Left renal pelvis (tissue), 4 donors: ENCODE measurements at places on chromosomes 7 and 10. TPM values are rescaled to one million over a fixed set of nuclear protein-coding genes. Genes with fewer than 3 reads are reported as not detected.
A peak's percentile ranks its signal among the peaks of the same experiment; 100 is the strongest.

The EMX2 gene
- polyA plus RNA-seq: 187 TPM

The VKORC1L1 gene
- 34.3 TPM for polyA plus RNA-seq

The BAMBI gene
- 48.0 TPM for polyA plus RNA-seq

DNA sequence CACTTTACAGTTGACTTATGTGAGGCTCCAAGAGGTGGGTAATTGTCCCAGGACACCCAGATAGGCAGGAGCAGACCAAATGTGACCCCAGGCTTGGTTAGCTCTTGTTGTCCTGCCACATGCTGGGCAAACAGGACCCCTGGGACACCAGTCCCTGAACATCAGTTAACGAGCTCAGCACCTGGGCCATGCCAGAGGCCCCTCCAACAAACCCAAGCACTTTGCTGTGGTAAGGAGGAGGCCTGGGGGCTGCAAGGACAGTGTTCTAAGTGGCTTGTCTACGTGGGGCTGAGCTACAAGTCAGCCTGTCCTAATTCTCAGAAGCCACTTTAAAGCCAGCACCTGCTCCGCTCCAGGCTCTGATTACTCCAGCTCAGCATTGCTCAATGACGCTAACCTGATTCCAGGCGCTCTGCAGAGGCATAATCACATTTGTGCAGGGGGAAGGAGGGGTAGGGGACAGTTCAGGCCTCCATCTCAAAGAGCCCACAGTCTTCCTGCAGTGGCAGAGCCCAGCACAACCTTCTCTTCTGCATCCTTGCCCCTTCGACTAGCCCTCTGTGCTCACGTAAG, 57.2 kb downstream of the DDC start:
- DNase-seq: no peak

DNA sequence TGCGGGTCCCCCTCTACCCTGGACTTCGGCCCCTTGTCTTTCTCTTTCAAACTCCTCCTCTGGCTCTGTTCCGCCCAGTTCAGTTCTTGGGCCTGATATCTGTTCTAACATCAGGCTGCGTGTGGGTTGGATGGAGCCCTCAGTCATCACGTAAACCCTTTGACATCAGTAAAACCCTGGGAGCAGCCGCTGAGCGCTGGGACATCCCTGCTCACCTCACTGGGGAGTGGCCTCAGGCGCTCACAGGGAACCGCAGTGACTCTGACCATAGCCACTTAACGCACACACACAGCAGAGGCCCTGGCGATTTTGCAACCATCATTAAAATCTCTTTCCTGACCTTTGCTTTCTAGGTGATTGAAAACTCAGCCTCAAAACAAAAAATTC, 113.3 kb downstream of the CYTH3 start:
- no peak for DNase-seq

DNA sequence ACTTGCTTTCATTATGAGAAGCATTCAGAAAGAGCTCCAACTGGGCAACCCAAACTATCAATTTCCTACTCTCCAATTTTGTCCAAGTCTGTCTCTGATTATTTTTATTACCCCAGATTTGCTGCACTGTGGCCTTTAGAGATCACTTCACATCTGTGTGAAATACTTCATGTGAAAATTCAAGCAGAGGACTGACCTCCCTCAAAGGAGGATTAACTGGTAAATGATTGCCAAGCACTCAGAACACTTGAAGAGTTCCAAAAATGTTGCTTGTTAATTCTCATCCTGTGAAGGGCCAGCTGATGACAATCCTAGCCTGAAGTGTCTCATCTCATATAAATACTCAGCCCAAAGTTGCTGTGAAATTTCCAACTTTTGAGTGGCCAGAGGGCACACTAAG, 182.8 kb upstream of the DGKB start:
- no peak for DNase-seq

GRCh38 chr7:31007634-31008033, 43.9 kb downstream of the GHRHR start:
- no peak for DNase-seq

DNA sequence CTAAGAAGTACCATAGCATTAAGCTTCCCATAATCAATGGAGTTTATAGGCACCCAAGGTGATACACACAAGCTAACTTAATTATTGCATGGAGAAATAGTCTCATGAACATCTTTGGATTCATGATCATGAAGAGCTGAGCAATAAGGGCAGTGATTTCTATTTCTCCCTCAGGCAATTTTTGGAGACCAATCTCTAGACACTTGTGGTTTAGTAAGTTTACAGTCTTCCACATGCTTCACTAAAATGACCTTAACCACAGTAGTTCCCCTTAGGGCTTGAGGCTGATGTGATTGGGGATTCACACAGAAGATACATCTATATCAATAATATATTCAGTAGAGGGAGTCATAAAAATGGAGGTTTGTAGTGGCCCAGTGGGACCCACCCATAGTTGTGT, 241.2 kb downstream of the CCDC7 start:
- no peak for DNase-seq

DNA sequence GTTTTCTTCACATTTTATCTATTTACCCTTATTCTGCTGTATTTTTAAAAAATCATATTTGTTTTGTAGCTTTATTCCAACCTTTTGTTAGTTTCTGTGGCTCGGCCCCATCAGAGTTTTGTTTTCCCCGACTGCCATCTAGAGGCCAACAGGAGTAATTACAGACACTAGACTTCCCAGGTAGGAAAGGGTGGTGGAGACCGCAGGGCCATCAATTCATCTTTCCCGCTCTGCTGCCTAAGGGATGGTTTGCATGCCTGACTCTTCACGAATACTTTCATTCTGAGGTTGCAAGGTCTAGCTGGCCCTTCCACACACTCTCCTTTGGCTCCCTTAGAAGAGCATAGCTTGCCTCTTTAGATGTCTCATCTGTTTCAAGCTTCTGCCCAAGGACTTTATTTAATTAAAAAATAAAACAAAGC, 38.3 kb downstream of the LYZL2 start:
- no peak for DNase-seq

DNA sequence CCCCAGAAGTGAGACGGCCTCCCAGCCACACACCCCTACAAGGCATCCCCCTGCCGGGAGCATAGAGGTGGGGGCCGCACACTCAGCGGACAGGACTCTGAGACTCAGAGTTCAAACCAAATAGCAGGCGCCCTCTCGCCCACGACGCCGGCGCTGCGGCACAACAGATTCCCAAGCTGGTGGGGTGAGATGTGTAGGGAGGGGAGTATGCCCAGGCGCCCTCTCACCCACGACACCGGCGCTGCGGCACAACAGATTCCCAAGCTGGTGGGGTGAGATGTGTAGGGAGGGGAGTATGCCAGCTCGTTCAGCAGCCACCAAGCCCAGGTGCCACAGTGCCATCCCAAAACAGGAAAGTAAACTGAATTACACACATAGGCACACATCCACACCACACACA, 64.7 kb downstream of the TCERG1L start:
- DNase-seq: no peak

DNA sequence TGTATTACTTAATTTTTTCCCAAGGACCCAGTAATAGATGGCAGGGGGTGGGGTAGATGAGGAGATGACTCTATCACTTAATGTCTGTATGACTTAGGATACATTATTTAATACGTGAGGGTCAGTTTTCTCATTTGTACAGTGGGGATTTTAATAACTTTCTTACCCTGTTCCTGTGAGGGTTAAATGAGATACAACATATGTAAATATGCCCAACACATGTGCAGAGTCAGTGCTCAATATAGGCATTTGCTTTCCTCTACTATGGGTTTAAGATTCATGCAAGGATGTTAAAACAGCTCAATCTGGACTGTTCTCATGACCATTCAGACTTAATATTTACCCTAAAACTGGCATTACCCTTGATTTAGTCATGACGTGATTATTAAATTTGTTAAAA, 31.2 kb downstream of the ST7 start:
- DNase-seq: no peak

DNA sequence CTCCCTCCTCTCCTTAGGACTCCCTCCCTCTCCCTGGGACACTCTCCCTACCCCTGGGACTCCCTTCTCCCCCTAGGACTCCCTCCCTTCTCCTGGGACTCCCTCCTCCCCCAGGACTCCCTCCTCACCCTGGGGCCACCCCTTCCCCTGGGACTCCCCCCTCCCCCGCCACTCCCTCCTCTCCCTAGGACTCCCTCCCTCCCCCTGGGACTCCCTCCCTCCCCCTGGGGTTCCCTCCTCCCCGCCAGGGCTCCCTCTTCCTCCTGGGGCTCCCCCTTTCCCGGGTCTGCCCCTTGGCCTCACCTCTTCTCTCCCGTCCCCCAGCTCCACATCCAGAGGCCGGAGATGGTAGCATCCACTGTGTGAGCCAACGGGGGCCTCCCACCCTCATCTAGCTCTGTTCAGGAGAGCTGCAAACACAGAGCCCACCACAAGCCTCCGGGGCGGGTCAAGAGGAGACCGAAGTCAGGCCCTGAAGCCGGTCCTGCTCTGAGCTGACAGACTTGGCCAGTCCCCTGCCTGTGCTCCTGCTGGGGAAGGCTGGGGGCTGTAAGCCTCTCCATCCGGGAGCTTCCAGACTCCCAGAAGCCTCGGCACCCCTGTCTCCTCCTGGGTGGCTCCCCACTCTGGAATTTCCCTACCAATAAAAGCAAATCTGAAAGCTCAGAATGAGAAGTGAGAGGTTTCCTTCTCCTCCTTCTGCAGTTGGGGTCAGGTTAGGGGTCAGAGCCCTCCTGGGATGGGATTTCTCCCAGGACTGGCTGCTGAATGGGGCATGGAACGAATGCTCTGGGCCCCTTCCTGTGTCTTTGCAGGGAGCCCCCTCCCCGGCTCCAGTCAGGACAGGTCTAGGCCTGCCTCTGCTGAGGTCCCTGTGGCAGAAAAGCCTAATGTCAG, 1.4 kb upstream of the MUC17 start:
- no peak for DNase-seq

GRCh38 chr7:122316467-122317388, 12.2 kb upstream of the FEZF1 start:
- DNase-seq: no peak

- no peak for DNase-seq
Measured at GRCh38 chr10:125157505-125157904, 2.9 kb downstream of the CTBP2 start.

GRCh38 chr7:1669064-1669951, 769 bp upstream of the ELFN1 start:
- no peak for DNase-seq

DNA sequence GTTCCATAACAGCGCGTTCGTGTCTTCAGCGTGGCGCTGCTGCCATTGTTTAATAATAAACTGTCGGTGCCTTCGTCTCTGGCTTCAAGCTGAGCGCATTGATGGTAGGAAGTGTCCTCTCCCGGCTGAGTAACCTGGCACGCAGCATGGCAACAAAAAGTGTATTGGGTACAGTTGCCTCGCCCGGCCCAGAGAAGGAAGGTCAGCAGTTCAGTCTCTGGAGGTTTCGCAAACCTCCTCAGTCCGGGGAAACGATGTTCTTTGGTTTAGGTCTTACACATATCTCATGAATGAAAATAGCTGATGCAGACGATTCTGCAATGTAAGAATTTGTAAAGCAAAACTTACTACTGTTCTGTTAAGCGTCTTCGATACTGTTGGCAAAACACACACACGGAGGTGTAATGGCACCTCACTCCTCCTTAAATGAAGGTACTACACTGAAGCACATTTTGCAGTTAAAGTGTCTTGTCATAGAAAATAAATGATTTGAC, 739 bp upstream of the CCDC186 start:
- no peak for DNase-seq

DNA sequence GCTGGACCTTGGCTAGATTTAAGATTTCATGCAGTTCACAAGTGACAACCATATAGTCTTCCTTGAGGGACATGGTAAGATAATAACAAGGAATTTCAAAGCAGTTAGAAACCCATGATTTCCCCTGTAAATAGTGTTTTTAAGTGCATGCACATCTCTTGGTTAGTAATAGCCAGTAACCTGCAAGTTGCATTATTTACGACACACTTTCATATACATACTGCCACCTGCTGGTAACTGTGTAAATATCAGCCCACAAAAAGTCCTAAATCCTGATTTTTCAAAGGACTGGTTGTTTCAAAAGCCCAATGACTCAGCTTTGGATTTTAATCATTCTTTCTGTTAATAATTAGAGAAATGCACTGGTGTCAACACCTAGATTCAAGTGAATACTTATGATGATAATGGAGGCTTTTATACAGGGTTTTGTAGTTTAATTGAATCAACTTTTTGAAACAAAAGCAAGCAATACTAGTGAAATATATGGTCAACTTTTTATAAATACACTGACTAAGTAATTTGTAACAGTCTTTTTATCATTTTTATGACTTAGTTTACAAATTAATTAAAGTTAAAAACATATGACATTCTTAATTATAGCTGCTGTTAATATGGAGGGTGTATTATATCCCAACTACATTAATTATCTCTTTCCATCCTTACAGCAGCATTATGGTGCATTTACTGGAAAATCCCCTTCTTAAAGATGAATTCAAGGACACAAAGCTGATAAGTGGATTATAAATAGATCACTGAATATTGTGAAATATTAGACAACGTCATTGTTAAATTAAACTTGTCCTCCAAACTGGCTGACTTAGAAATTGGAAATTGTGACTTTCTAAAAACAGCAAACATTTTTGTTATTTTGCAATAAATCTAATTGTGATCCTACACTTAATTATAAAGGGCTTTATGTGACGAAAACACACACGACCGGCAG, 367.7 kb upstream of the SEMA3D start:
- DNase-seq: peak; percentile 48
